Posterior cingulate gyrus (tissue), 11 donors: ENCODE measurements at places on chromosomes 5 and 9.

GRCh38 chr5:148454576-148454975 is 70.8 kb downstream of the FBXO38 start:
- DNase-seq: no peak

GRCh38 chr5:10702040-10702629 is 58.9 kb downstream of the DAP start:
- no peak for DNase-seq

DNA sequence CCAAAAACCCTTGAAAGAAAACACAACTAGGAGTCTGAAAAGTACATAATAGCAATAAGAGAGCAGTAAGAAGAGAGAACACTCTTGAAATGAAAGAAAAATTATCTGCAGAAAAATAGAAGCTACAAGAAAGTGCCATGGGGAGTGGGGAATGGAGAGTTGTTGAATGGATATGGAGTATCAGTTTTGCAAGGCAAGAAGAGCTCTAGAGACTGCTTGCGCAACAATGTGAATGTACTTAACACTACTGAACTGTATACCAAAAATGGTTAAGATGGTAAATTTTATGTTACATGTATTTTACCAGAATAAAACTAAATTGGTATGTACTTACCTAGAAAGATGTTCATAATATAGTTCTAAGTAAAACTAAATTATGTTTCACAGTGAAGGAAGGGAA is 54.8 kb upstream of the RASGRF2 start:
- no peak for DNase-seq

DNA sequence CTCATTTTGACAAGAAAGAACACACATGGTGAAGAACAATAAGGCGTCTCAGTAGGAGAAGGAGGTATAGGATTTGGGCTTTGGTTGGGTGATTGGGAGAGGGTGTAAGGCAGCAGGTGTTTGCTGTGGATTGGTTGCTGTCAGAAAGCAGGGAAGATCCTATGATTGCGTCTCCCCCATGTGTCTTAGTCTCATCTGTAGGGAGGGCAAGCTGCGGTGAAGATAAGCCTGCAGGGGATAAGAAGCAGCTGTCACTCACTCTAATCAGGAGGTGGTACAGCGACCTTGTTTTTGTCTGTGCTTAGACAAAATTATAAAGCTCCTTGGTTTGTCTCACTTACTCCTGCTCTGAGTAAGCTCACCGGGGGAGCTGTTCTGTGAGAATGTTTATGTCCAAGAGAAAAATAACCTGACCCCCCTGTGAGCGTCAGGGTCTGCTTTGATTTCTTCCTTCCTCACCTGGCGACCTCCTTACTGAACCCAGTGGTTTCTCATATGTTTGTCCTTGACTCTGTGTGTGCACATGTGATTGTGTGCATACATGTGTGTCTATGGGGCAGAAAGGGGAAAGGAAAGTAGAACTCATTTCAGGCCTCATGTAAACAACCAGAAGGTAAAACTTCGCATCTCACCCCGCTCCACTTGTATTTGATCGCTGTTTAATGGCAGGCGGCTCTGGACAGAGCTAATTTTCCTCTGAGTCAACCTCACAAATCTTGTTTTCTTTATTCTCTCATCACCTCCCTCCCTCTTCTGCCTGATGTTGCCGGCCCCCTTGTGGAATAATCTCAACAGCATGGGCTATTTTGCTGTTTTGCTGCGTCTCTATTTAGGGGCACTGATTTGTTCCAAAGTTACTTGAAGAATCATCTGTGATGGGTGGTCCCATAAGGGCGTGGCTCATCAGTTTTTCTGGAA is 105.6 kb downstream of the TENT4A start:
- DNase-seq: no peak

GRCh38 chr5:103607346-103607745 is 44.8 kb upstream of the NUDT12 start:
- no peak for DNase-seq

GRCh38 chr9:135891027-135891631 is 16.2 kb downstream of the CAMSAP1 start:
- no peak for DNase-seq

GRCh38 chr9:132811985-132812384 is 66.1 kb downstream of the AK8 start:
- DNase-seq: no peak

- no peak for DNase-seq
These were observed 42.7 kb upstream of the NUDT12 start for GRCh38 chr5:103605277-103605676.

DNA sequence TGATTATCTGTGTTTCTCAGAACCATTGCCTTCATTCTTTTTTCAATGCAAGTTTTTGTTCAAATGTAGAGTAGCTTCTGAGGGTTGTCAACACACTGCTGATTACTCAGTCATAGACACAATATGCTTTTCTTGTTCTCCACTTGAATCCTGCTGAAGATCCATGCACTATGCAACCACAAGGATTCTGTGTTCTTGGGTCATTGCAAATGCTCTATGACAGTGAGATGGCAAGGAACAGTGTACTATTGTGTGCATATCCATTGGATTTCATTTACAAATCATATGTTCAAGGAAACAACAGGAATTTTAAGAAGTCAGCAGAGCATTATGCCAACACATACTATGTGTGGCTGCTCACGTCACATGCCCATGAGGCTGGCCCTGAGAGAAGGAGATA is 1590.2 kb downstream of the EFNA5 start:
- no peak for DNase-seq

DNA sequence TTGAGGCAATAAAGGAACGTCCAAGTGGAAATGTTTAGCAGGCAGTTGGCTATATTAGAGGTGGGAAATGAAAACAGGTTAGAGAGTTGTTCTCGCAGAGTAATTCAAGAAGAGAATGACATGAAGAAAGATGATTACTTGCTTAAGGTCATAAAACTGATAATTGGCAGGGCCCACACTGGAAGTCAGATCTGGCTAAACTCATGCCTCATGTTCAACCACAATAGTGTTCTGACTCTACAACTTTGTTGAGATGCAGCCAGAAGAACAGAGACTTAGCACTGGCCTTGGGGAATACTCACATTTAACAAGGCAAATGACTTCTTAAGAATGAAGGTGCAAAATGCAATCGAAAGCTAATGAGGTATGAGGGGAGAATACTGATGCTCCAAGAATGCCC is 27.2 kb upstream of the TNFSF8 start:
- no peak for DNase-seq

GRCh38 chr9:23779220-23779619 is 46.8 kb downstream of the ELAVL2 start:
- no peak for DNase-seq

DNA sequence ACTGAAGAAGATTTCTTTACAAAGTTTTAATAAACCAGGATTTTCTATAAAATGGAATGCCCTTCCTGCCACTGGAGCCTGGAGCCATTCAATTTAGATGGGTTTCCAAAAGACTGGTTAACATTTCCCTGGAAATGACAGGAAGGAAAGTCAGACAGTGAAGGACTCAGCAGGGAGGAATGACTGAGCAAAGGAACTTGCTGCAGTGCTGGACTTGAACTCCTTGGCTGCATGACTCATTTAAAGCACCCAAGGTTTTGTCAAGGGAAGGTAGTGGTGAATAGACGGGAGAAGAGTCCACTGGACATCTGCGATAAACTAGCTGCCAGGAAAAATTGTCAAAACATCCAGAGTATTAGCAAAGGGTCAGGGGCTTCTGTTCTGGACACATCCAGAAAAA is 163.8 kb upstream of the SLC28A3 start:
- DNase-seq: no peak

DNA sequence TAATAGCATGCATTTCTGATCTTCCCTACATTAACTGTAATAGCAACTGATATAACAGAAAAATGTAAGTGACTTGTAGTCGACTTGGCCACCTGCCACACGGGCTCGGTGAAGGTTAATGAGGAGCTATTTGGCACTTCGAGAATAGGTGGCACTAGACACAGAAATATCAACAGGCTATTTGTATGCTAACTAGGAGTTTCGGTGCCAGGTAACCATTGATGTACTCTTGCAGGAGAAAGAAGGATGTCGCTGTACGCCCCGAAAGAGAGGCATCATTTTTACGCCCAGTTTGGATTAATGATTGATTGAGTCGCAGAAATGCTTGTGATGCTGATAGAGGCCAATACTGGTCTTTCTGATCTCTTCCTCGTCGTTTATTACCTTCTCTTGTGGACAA is 516 bp upstream of the DMRT2 start:
- no peak for DNase-seq

DNA sequence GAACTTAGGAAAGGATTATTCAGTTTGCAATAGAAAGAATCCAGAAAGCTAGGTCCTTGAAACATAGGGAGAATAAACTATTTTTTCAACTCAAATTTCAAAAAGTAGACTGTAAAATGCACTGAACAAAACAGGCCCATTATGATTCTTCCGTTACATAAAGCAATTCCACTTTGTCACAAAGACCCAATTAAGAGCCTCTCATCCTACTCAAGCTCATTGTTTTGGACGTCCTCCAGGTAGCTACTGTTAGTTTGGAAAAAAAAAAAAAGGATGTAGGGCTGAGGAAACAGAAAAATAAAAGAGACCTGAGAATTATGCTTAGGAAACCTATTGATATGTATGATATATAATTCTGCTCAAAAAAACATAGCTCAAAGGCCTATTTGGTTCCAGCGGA is 74.0 kb downstream of the DIRAS2 start:
- no peak for DNase-seq

DNA sequence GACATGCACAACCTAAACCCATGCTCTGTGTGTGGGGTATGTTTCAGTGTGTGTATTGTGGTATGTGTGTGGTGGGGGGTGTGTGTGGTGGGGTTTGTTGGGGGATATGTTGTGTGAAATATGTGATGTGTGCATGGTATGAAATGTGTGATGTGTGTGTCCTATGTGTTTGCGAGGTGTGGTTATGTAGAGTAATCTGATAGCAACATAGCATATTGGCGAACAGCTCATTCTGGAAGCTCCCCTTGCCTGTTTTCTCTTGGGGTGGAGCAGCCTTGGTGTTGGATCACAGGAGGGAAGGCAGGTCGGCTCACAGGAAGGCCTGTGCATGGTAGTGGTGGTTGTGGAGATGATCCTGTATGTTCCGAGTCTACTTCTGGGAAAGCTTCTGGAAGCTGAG is 35.4 kb upstream of the PHF2 start:
- no peak for DNase-seq

- no peak for DNase-seq
These were observed 57.8 kb upstream of the ANXA1 start for GRCh38 chr9:73093740-73094379.

- DNase-seq: no peak
These were observed 184.5 kb upstream of the PTGER4 start for GRCh38 chr5:40495237-40495635.

- DNase-seq: no peak
These were observed 21.5 kb upstream of the SEMA4D start for GRCh38 chr9:89519366-89519805.

DNA sequence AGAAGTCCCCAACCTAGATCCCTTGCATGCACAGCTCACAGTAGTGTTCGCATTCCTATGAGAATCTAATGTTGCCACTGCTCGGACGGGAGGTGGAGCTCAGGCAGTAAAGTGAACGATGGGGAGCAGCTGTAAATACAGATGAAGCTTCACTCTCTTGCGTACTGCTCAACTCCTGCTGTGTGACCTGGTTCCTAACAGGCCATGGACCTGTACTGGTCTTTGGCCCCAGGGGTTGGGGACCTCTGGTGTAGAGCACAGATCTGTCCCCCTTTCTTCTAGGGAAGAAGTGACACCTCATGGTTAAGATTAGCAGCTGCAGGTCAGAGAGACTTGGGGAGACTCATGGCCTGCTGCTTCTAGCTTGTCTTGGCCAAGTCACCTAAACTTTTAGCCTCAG is 7.1 kb downstream of the ARHGEF28 start:
- no peak for DNase-seq

DNA sequence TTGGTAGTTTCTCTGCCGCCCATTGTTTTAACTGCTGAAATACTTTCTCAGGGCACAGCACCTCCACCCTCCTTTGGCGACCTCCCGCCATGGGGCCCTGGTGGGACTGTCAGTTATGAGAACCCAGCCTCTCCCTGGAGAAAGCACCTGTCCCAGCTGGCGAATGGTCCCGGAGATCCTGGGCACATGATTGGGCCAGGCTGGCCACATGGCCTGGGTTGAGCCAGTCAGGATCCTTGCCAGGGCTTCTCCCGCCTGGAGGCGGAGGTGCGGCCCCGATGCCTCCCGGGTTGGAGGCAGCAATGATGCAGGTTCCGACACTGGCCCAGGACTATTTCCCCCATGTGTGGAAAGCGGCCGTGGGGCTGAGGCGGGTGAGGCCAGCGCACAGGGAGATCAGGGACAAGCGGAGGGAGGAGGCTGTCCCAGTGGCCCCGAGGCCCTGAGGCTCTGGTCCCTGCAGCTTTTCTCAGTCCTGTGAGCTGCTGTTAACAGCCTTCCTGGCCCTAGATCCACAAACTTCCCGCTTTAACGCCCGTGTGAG is 13.6 kb downstream of the UNC5A start:
- peak; percentile 48 for DNase-seq

GRCh38 chr5:135324897-135325650 is 74.0 kb downstream of the MACROH2A1 start:
- no peak for DNase-seq

GRCh38 chr5:62729675-62730074 is 151.1 kb downstream of the LRRC70 start:
- no peak for DNase-seq

GRCh38 chr5:96315431-96315830 is 117.6 kb downstream of the PCSK1 start:
- no peak for DNase-seq

DNA sequence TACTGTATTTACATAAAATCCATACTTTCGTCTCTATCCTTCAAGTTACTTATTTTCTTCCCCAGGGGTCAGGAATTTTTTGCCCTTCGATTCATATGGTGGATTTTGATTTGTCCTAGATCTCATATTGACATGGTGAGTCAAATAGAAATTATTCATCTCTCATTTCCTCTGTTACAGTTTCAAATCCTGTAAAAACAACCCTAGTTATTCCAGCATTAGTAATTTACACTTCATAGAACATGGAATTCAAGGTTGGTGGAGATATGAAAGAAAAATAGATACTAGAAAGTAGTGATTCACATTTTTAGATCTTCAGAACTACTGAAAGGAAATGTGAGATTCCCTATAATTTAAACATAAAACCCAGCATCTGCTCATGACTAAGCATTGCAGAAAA is 1331.0 kb upstream of the CDH9 start:
- DNase-seq: no peak
